ENCODE measurements at places on chromosomes 12 and 14.

- H3K4me3 ChIP-seq: no peak overlapping the region
- no peak for DNase-seq
- peaks cover 76% of the 10 kb centered on the region for H3K36me3 ChIP-seq
- peaks cover 31% of the 10 kb centered on the region for H3K4me1 ChIP-seq
Observed at GRCh38 chr12:21638054-21638891, 19.4 kb downstream of the LDHB start.

DNA sequence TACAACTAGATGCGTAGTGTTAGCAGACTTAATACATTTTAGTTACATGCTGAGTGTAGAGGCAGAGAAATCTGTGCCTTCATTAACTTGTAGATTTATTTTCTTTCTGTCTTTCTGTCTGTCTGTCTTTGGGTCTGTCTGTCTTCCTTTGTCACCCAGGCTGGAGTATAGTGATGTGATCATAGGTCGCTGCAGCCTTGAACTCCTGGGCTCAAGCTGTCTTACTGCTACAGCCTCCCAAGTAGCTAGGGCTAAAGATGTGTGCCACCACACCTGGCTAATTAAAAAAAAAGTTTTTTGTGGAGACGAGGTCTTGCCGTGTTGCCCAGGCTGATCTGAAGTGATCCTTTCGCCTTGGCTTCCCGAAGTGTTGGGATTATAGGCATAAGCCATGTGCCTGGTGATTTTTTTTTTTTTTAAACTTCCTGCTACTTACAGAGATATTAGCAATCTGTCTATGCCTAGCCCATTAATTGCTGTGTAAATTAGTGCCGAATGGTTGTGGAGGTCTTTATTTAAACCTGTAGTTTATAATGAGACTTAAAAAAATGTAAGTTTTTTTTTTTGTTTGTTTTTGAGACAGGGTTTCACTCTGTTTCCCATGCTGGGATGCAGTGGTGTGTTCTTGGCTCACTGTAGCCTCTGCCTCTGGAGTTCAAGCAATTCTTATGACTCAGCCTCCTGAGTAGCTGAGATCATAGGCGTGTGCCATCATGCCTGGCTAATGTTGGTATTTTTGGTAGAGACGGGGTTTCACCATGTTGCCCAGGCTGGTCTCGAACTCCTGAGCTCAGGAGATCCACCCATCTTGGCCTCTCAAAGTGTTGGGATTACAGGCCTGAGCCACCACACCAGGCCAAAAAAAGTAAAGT lies 22.8 kb downstream of the ERC1 start:
- H3K27me3 ChIP-seq: no peaks in the 10 kb centered on the region
- no peaks in the 10 kb centered on the region for H3K4me1 ChIP-seq
- no peak for DNase-seq
- H3K4me3 ChIP-seq: no peak overlapping the region
- peaks cover 2% of the 10 kb centered on the region for H3K36me3 ChIP-seq

- H3K4me3 ChIP-seq: no peak overlapping the region
- no peak for DNase-seq
- no peak overlapping the region for H3K27ac ChIP-seq
- H3K27me3 ChIP-seq: peaks cover 25% of the 10 kb centered on the region
- no peaks in the 10 kb centered on the region for H3K36me3 ChIP-seq
Observed at GRCh38 chr12:26150736-26151450, 26.1 kb upstream of the BHLHE41 start.

DNA sequence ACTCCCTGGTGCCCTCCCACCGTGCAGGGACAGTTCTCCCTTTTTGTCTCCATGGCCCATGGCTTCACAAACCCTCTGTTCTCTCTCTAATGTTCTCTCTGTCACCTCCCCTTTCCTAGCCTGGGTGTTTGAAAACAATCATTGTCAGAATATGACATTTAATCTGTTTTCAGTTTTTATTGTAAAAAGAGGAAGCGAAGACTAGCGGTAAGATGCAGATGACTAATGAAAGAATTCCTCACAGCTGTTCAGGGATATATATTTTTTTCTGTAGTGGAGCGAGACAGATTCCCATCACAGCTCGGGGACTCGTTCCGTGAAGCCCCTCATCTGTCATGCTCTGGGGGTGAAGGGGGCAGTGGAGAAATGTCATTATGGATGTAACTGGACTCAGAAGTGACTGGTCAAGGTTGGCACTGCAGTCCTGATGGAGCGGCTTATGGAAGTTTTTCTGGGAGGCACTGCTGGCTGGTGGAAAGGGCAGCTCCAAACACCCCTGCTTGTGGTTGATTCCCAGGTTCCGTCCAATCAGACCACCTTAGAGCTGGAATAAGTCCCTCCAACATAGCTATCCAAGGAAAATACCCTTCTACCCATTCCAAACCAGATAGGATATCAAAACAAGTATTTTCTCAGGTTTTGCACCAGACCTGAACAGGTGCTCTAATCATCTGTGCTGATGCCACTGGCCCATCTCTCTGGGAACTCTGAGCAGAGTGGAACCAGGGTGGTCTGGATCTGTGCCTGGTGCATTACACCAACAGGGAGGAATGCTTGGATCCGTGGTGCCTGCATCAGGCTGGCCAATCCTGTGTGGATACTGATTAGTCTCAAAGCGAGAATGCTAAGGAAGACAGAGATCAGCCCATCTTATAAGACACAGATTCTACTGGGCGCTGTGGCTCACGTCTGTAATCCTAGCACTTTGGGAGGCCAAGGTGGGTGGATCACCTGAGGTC lies 84.7 kb downstream of the GPATCH2L start:
- no peak for DNase-seq
- H3K27me3 ChIP-seq: no peaks in the 10 kb centered on the region
- H3K27ac ChIP-seq: no peak overlapping the region
- no peaks in the 10 kb centered on the region for H3K4me1 ChIP-seq
- peaks cover 4% of the 10 kb centered on the region for H3K36me3 ChIP-seq

DNA sequence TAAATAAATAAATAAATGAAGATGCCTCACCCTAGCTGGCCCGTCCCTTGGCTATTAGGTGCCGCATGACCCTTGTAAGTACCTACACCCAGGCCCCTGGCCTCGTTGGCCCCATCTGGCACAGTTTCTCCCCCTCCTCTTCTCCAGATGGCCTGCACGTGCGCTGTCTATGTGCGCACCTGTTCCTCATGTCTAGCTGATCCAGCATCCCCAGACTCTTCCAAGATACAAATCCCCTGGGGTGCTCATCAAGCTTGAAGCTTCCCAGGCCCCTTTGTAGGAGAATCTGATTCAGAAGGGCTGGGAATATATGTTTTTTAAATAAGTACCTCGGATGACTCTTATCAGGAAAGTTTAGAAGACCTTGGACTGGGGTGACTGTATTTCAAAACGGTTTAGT lies 133.3 kb downstream of the CHST11 start:
- DNase-seq: no peak
- peaks cover 19% of the 10 kb centered on the region for H3K4me1 ChIP-seq
- H3K27ac ChIP-seq: no peak overlapping the region
- no peaks in the 10 kb centered on the region for H3K27me3 ChIP-seq
- H3K36me3 ChIP-seq: peaks cover 34% of the 10 kb centered on the region
- H3K4me3 ChIP-seq: no peak overlapping the region

GRCh38 chr12:54565310-54565985 lies 16.0 kb downstream of the PDE1B start:
- peaks cover 10% of the 10 kb centered on the region for H3K36me3 ChIP-seq
- H3K27me3 ChIP-seq: no peaks in the 10 kb centered on the region
- H3K27ac ChIP-seq: no peak overlapping the region
- no peak for DNase-seq
- H3K4me1 ChIP-seq: peaks cover 14% of the 10 kb centered on the region

GRCh38 chr14:59123975-59124374 lies 64.5 kb upstream of the DAAM1 start:
- DNase-seq: no peak
- H3K36me3 ChIP-seq: no peaks in the 10 kb centered on the region
- peaks cover 40% of the 10 kb centered on the region for H3K27me3 ChIP-seq
- H3K4me3 ChIP-seq: no peak overlapping the region

- H3K27me3 ChIP-seq: peaks cover 19% of the 10 kb centered on the region
- DNase-seq: no peak
Observed at GRCh38 chr14:29926701-29927375, 809 bp downstream of the PRKD1 start.

DNA sequence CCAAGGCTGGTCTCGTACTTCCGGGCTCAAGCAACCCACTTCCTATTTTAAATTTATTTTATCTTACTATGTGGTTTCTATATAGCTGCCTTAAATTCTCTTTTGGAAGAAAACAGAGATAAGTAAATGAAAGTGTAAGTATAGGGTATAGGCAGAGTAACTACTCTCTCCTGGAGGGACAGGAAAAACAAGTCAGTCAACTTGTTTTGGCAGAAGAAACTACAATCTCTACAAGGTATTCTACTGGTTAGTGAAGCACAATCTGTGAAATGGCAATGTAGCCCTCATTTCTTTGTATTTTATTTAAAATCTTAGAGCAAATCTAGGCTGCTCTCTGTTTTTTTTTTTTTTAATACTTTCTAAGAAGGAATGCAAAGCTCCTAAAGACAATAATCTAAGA lies 55.4 kb downstream of the UBR7 start:
- no peak overlapping the region for H3K4me3 ChIP-seq
- no peak overlapping the region for H3K27ac ChIP-seq
- H3K36me3 ChIP-seq: peaks cover 14% of the 10 kb centered on the region
- H3K4me1 ChIP-seq: peaks cover 18% of the 10 kb centered on the region
- H3K27me3 ChIP-seq: no peaks in the 10 kb centered on the region
- no peak for DNase-seq

GRCh38 chr12:98698603-98699463 lies 53.7 kb downstream of the APAF1 start:
- DNase-seq: peak; percentile 66
- no peaks in the 10 kb centered on the region for H3K27me3 ChIP-seq
- H3K4me3 ChIP-seq: no peak overlapping the region
- H3K27ac ChIP-seq: peak overlapping the region; percentile 34
- peaks cover 33% of the 10 kb centered on the region for H3K36me3 ChIP-seq

- no peaks in the 10 kb centered on the region for H3K27me3 ChIP-seq
- no peak overlapping the region for H3K4me3 ChIP-seq
- H3K27ac ChIP-seq: no peak overlapping the region
- no peaks in the 10 kb centered on the region for H3K36me3 ChIP-seq
Observed at GRCh38 chr12:20274008-20274407, 94.3 kb upstream of the PDE3A start.

- no peaks in the 10 kb centered on the region for H3K4me1 ChIP-seq
- no peak overlapping the region for H3K4me3 ChIP-seq
- H3K36me3 ChIP-seq: no peaks in the 10 kb centered on the region
- H3K27ac ChIP-seq: no peak overlapping the region
- no peak for DNase-seq
Observed at GRCh38 chr12:20211541-20211940, 156.8 kb upstream of the PDE3A start.

DNA sequence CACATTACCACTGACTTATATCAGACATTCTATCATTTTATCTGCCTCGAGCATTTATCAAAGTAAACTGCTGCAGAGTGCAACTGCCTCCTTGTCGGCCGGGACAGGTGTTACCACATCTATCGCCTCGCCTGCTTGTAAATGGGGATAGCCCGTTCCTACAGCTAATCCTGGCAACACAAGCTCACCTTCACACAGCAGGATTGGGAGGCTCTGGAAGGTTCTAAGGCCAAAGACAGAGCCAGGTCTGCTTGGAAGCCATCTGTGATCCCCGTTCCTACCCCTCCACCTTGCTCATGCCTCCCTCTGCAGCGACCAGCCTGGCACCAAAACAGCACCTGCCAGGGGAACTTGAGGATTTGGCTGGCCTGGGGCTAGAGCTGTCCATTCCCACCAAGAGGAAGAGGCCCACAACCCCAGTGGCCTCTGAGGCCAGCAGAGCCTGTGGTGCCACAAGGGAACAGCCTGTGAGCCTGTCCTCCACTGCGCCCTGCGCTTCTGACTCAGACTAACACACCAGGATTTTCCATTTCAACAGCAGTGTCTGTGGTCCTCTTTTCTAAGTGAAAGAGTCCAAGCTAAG lies 114.8 kb upstream of the DIO3 start:
- no peaks in the 10 kb centered on the region for H3K36me3 ChIP-seq
- H3K27ac ChIP-seq: no peak overlapping the region
- H3K4me1 ChIP-seq: peaks cover 16% of the 10 kb centered on the region
- H3K27me3 ChIP-seq: peaks cover 65% of the 10 kb centered on the region
- no peak overlapping the region for H3K4me3 ChIP-seq

DNA sequence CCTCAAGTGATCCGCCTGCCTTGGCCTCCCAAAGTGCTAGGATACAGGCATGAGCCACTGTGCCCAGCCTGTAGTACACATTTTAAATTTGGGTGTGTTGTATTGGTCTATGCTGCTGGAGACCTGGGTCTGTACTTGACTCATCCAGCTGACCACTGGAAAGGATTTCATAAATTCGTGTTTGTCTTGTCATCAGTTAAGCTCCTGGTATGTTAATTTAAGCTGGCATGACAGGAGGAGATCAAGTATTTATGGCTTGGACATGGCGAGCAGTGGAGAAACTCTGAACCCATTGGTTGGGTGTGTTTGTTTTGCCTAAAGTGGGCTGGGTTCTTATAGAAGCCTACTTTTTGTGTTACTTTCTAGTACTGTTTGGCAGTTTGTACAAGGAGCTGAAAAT lies 24.2 kb downstream of the YY1 start:
- peaks cover 54% of the 10 kb centered on the region for H3K4me1 ChIP-seq
- DNase-seq: no peak

DNA sequence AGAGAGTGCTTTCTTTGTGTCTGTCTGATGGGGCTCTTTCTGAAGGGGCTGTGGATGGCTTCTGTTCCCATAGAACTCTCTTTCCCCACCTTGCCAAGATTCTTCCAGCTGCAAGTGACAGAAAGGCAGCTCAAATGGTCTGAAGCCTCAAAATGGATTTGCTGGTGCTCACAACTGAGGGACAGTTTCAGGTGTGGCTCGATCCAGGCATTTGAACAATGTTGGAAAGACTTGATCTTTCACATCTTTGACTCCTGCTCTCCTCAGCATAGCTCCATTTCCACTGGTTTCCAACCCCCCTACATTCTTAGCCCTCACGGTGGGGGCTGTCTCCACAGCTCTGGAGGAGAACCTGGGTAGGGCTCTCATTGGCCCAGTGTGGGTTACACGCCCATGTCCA lies 15.9 kb downstream of the RFLNA start:
- no peak overlapping the region for H3K27ac ChIP-seq
- H3K36me3 ChIP-seq: no peaks in the 10 kb centered on the region
- H3K4me3 ChIP-seq: no peak overlapping the region
- H3K4me1 ChIP-seq: no peaks in the 10 kb centered on the region

- H3K4me1 ChIP-seq: no peaks in the 10 kb centered on the region
- H3K27me3 ChIP-seq: peaks cover 12% of the 10 kb centered on the region
- no peak overlapping the region for H3K4me3 ChIP-seq
- no peaks in the 10 kb centered on the region for H3K36me3 ChIP-seq
- DNase-seq: no peak
- no peak overlapping the region for H3K27ac ChIP-seq
Observed at GRCh38 chr14:95354834-95355233, 35.1 kb upstream of the CLMN start.

GRCh38 chr14:49105512-49105911 lies 480.7 kb downstream of the RPS29 start:
- H3K4me3 ChIP-seq: no peak overlapping the region
- no peaks in the 10 kb centered on the region for H3K36me3 ChIP-seq

DNA sequence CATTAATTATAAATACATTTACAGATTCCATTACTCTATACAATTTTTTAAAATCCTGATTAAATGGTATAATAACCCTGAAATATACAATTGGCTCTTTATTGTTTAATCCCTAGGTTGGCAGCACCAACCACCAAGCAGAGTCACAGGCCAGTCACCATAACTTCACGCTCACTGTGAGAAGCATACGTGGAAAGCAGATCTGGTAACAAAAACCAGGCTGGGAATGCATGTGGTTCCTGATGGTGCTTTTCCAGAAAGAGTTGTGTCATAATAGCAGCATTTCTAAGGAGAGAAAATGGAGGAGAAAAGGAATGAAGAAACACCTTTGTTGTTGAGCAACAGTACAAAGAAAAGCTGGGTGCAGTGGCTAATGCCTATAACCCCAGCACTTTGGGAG lies 66.1 kb downstream of the SIX6 start:
- no peaks in the 10 kb centered on the region for H3K36me3 ChIP-seq
- H3K27me3 ChIP-seq: peaks cover 5% of the 10 kb centered on the region
